ENCODE measurements at places on chromosomes 16 and 17.
A peak's percentile ranks its signal among the peaks of the same experiment; 100 is the strongest.

GRCh38 chr17:81193051-81193410 lies 27.0 kb upstream of the AATK start:
- no peaks in the 10 kb centered on the region for H3K4me1 ChIP-seq
- no peaks in the 10 kb centered on the region for H3K27me3 ChIP-seq
- H3K27ac ChIP-seq, result no peak overlapping the region
- no peak overlapping the region for H3K4me3 ChIP-seq

DNA sequence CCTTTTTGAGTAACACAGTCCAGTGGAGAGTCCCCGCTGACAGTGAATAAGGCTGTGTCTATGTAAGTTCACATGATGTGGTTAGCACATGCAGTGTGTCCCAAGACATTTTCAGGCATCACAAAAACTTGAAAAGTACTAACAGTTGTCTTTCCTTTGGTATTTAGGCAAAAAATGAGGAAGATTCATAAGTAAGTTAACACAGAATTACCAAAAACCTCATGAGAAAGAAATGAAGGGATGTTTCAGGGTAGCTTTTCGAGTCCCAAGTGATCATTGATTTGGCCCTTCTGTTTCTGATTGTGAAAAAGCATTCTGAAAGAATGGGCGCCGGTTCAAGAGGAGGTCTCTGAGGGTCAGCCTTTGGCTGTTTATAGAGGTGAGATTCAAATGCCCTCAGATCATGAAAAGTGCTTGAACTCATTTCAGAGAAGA lies 529 bp upstream of the ASPA start:
- H3K36me3 ChIP-seq, result no peaks in the 10 kb centered on the region
- no peaks in the 10 kb centered on the region for H3K4me1 ChIP-seq
- no peak for DNase-seq
- no peak overlapping the region for H3K27ac ChIP-seq
- H3K4me3 ChIP-seq, result no peak overlapping the region

DNA sequence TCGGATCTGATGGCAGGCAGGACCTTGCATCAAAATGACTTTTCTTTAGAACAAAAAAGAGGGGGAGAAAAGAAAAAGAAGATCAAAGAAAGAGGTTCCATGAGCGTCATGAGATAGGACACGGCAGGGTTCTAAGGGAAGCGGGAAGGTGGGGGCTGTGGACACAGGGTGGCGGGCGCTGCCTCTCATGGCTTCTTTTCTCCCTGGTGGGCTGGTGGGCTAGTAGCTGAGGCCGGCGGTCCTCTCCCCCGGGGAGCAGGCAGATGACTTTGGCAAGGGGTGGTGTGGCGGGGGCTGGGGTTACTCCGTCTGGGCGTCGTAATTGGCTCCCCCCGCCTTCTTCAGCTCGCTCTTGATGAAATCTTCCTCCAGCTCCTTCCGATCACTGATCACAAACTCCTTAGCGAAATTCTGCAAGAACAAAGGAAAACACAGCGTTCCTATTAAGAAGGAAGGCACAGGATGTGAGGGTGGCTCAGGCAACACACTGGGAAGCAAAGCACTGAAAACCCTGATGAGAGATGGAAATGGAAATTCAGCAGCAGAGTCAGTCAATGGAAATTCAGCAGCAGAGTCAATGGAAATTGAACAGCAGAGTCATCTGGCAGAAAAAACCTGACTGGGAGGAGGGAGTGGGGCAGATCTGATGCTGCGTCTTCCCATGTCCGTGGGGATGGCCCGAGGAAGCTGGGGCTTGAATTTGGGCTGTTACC lies 51.2 kb downstream of the COTL1 start:
- H3K4me3 ChIP-seq, result no peak overlapping the region

DNA sequence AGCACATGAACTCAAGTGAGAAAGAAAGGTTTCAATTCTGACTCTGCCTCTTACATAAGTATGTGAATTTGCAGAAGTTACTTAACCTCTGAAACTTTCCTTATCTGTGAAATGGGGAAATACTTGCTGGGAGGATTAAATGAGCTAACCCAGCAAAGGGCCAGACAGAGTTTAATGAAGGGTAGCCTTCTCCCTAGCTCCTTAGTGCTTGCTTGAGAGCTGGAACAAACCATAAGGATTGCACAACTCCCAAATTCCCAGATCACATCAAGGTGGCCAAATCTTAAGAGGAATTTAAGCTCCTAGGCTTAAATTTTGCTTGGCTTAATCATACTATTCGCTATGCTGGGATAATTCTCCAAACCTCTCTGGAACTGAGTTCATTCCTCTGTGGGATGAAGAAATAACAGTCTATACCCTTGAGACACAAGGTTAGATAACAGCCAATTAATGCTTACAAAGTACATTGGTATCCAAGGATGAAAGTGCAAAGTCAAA lies 11.8 kb upstream of the WSB1 start:
- no peaks in the 10 kb centered on the region for H3K36me3 ChIP-seq
- H3K27ac ChIP-seq, result no peak overlapping the region
- H3K4me1 ChIP-seq, result peaks cover 21% of the 10 kb centered on the region
- DNase-seq, result no peak
- no peak overlapping the region for H3K4me3 ChIP-seq

DNA sequence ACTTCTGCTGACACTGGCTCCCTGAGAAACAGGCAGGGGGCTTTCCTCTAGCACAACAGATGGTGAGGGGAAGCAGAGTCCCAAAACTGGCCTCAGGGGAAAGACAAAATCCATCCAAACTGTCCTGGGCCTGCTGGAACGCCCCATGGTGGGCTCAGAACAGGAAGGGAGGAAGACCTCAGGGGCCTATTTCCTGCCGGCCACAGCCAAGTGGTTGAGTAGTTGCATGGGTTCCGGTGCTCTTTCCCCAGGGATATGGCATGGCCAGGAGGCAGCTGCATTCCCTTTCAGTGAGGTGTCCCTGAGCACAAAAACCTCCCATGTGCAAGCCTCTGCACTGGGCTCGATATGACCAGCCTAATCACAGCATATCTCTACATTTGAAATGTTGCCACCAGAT lies 303.0 kb upstream of the IRX5 start:
- H3K4me3 ChIP-seq, result no peak overlapping the region
- no peaks in the 10 kb centered on the region for H3K27me3 ChIP-seq
- DNase-seq, result no peak
- H3K27ac ChIP-seq, result no peak overlapping the region
- H3K4me1 ChIP-seq, result no peaks in the 10 kb centered on the region

DNA sequence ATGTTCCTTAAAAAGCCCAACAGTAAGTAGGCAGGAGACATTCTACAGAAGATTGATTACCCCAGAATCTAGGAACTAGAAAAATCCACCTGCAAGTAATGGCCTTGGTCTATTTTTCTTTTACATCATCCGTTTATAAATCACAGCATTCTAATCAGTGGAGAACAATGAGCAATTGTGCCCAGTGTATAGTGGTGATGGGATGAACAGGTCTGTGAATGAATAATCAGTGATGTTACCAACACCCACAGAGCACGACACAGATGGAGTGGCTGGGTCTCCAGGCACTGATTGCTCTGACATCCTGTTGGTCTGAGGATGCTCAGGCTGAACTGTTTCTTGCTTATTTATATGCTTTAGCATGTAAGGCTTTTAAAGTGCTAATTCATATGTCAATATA lies 1251.2 kb upstream of the CDH8 start:
- no peaks in the 10 kb centered on the region for H3K27me3 ChIP-seq
- no peak for DNase-seq
- no peaks in the 10 kb centered on the region for H3K4me1 ChIP-seq
- H3K27ac ChIP-seq, result no peak overlapping the region

DNA sequence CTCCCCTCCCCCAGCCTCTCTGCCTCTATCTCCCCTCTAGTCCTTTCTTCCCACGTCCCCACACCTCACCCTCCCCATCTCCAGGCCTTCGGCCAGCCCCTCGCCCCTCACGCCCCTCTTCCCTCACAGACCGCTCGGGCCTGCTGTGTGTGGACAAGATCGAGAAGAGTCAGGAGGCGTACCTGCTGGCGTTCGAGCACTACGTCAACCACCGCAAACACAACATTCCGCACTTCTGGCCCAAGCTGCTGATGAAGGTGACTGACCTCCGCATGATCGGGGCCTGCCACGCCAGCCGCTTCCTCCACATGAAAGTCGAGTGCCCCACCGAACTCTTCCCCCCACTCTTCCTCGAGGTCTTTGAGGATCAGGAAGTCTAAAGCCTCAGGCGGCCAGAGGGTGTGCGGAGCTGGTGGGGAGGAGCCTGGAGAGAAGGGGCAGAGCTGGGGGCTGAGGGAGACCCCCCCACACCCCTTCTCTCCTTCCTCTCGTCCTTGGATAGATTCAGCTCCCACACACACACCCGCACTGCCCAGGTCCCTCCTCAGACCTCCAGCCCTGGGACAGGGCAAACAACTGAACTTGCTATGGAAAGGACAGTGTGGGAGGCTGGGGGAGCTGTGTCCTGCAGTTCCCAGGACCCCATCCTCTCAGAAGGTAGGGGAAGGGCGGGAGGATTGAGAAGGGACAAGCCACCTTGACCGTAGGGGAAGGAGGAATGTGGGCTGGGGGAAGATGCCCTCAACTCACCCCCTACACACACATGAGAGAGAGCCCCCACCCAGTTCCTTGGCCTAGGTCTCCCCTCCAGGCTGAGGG lies 11.1 kb downstream of the NR1D1 start:
- no peaks in the 10 kb centered on the region for H3K27me3 ChIP-seq
- DNase-seq, result no peak
- H3K27ac ChIP-seq, result peak overlapping the region; percentile 98
- peaks cover 76% of the 10 kb centered on the region for H3K36me3 ChIP-seq

DNA sequence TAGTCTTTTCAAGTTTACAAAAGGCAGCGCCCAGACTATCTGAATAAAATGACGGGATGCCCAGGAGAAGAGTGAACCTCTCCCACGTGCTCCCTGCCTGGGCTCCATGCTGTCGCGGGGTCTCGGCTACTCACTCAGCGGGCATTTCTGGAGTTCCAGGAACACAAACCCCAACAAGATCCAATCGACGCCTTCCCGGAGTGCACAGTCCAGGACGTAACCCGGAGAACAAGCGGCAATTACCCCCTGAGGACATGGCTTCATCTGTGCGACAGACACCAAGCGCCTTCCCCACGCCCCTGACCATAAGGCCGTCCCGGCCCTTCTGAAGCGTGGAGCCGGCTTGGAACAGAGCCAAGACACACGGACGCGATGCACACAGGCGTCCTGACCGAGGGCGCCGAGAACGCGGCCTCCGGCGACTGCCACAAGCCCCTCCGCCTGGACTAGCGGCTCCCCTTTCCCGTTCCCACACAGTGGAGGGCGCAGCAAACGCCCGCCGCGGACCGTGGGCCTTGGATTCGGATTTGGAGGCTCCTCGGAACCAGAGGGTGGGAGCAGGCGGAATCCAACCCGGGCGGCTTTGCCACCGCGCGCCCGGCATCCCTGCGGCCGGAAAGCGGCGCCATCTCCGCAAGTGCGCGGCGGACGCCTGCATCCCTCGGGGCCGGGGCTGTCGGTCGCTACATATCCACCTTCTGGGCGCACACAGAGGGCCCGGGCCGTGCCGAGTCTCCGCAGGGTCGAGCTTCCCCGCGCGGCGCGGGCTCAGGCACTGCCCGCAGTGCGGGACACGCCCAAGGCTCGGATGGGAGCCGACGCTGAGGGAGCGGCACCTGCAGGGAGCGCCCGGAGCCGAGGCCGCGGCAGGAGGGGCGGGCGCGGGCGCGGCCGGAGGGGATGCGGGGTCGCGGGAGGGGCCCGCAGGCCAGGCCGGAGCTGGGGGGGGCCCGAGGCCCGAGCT lies 725 bp downstream of the ABCA3 start:
- no peaks in the 10 kb centered on the region for H3K36me3 ChIP-seq
- H3K27ac ChIP-seq, result peak overlapping the region; percentile 24
- H3K4me1 ChIP-seq, result peaks cover 23% of the 10 kb centered on the region
- H3K4me3 ChIP-seq, result peak overlapping the region; percentile 78
- no peak for DNase-seq

GRCh38 chr17:1286379-1287106 lies 7.1 kb downstream of the TRARG1 start:
- no peak overlapping the region for H3K27ac ChIP-seq
- no peaks in the 10 kb centered on the region for H3K27me3 ChIP-seq
- no peaks in the 10 kb centered on the region for H3K36me3 ChIP-seq
- no peaks in the 10 kb centered on the region for H3K4me1 ChIP-seq

DNA sequence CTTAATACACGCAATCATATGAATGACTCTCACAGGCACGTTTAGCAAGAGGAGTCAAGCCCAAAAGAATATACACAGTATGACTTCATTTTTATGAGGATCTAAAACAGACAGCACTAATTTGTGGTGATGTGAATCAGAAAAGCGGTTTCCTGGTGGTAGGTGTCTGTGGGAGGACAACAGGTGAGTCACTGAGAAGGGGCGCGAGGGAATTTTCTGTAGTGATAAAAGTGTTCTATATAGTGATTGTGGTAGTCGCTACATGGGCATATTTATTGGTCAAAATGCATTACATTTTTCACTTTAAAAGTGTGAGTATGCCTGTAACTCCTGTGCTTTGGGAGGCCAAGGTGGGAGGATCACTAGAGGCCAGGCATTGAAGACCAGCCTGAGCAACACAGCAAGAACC lies 7.6 kb upstream of the TNRC6A start:
- no peaks in the 10 kb centered on the region for H3K36me3 ChIP-seq
- no peak overlapping the region for H3K4me3 ChIP-seq
- no peaks in the 10 kb centered on the region for H3K4me1 ChIP-seq
- H3K27ac ChIP-seq, result no peak overlapping the region
- H3K27me3 ChIP-seq, result no peaks in the 10 kb centered on the region
- DNase-seq, result no peak

- no peak overlapping the region for H3K4me3 ChIP-seq
- peaks cover 17% of the 10 kb centered on the region for H3K4me1 ChIP-seq
- no peaks in the 10 kb centered on the region for H3K36me3 ChIP-seq
These were observed 110.6 kb downstream of the METRNL start for GRCh38 chr17:83190004-83190385.

DNA sequence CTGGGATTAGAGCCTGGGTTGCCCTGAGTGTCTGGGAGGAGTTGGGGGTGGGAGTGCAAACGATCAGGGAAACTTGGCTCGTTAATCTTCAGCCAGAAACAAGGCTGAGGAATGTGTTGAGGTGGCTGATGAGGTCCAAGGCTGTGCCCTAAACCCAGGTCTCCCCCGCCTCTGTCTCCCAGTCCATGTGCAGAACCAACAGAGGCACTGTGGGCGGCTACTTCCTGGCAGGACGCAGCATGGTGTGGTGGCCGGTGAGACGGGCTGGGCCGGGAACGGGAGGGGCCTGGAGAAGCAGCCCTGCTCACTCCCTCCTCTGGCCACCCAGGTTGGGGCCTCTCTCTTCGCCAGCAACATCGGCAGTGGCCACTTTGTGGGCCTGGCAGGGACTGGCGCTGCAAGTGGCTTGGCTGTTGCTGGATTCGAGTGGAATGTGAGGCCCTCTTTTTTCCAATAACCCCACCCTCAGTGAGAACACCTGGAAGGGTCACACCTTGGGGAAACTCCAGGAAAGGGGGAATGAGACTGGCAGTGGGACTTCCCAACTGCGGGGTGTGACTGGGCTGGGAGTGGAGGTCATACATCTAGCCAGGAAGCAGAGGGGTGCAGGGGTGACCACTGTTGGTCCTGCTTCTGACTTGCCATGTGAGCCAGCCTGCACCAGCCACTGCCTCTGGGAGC lies 1.7 kb downstream of the SLC5A2 start:
- no peaks in the 10 kb centered on the region for H3K4me1 ChIP-seq
- no peaks in the 10 kb centered on the region for H3K36me3 ChIP-seq
- no peak overlapping the region for H3K4me3 ChIP-seq
- DNase-seq, result no peak

Data from right atrium auricular region (tissue), 2 donors.